ENCODE measurements at places on chromosomes 1 and 21.
A peak's percentile ranks its signal among the peaks of the same experiment; 100 is the strongest.

DNA sequence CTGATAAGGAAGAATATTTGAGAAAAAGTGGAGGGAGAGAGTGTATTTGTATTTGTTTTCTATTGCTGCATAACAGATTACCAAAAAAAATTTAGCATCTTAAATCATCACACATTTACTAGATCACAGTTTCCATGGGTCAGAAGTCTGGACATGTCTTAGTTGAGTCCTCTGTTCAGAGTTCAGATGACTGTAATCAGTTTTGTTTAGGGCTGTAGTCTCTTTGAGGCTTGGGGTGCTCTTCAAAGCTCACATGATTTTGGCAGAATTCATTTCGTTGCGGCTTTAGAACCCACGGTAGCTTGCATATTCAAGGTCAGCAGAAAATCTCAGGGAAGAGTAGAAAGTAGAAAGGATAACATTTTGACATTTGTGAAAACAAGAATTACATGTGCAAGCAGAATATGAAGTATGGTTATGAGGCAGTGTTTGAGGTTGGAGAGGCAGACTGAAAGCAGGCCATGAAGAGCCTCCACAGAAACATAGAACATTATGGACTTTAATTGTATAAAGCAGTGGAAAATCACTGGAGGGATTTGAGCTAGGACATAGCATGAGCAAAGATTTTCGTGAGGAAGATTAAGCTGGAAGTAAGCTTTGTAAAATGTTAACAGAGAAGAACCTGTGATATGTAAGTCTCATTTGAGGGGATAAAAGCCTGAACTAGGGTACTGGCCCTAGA is 110.6 kb upstream of the GPR52 start:
- DNase-seq, result no peak

DNA sequence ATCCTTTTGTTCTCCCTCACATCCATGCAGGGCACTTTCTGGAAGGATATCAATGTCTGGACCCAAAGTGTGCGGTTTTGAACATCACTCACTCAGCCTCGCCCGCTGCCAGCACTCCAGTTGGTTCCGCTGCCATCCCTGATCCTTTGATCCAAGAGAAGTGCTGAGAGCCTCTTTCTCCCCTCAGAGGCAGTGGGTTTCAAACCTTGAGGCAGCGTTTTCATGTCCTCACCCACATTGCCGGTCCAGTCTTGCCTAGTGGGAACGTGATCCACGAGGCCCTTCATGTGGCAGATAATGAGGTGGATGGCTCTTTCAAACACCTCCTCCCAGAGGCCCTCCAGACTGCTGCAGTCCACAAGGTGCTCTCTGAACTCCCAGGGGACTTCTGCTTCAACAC is 122.2 kb downstream of the ACTL8 start:
- DNase-seq, result no peak

GRCh38 chr1:199404976-199405375 is 622.5 kb upstream of the NR5A2 start:
- DNase-seq, result no peak

GRCh38 chr1:61392409-61393242 is 310.3 kb downstream of the NFIA start:
- no peak for DNase-seq

GRCh38 chr1:55423376-55423775 is 208.2 kb upstream of the USP24 start:
- no peak for DNase-seq

DNA sequence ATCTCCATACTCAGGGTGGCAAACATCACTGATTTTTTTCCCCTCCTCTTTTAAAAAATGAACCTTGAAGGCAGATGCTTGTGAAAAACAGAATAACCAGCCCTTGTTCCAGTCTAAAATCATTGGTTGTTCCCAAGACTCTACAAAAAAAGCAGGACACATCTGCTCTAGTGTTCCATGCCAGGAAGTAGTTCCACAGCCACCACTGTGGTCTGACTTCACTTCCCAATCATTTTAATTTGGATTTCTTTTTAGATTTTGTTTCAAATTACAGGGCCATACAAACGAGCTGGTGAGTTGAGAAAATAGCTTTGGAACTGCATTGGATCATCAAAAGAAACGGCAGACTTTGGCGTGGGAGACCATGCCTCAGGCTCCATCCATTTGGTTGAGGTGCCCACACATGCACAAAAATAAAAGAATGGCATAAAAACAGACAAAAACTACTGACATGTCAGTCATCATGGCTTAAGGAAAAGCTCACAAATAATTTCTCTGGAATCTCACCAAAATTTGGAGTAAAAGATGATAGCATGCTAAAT is 210.0 kb downstream of the GABPA start:
- DNase-seq, result no peak

GRCh38 chr1:152960452-152961044 is 9.9 kb upstream of the SPRR4 start:
- DNase-seq, result no peak

DNA sequence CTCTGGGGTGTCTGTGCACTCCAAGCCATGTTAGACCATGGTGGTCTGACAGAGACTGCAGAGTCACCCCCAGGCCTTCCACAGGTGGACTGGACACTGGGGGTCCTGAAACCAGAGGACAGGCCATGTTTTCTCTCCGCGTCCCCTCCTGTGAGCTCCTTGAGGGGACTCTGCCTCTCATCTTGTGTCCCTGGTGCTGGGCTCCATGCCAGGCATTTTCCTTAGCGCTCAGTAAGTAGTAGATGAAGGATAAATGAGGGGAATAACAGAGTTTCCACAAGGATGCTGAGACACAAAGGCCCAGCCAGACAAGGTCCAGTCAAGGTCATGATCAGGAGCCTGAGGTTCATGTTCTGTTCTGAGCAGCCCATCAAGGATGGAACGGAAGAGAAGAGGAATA is 57.4 kb downstream of the FAM163A start:
- DNase-seq, result no peak

DNA sequence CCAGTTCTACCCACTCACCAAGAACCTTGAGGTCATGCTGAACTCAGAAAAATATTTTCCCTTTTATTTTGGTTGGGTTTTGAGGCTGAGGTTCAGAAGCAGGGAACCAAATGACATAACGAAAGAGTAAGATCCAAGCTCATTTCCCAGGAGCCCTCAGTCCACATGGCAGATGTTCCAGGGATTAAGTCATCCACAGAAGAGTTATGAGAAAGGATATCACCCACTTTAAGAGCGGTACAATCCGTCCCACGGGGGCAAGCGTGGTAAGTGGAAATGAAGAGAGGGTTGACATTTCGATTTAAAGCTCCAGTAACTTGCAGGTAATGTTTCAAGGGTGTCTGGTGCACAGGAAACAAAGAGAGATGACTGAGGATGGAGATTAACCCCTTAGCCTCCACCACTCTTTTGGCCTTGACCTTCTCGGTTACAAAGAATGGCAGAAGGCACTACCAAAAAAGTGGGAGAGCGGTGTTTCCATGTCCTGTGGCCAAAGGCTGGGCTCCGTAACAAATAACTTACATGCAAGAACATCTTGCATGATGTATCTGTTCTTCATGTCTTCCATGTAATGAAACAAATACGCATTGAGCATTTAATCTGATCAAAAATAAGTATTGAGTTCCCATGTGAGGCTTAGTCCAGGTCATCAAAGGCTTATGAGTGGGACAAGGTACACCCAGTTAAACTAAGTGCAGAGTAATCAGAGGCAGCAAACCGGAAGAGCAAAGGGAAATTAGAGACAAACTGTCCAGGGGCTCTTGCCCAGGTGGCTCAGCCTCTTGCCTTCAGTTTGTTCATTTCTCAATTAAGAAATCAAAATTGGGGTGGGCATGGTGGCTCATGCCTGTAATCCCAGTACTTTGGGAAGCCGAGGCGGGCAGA is 241.4 kb downstream of the TOMM20 start:
- no peak for DNase-seq

DNA sequence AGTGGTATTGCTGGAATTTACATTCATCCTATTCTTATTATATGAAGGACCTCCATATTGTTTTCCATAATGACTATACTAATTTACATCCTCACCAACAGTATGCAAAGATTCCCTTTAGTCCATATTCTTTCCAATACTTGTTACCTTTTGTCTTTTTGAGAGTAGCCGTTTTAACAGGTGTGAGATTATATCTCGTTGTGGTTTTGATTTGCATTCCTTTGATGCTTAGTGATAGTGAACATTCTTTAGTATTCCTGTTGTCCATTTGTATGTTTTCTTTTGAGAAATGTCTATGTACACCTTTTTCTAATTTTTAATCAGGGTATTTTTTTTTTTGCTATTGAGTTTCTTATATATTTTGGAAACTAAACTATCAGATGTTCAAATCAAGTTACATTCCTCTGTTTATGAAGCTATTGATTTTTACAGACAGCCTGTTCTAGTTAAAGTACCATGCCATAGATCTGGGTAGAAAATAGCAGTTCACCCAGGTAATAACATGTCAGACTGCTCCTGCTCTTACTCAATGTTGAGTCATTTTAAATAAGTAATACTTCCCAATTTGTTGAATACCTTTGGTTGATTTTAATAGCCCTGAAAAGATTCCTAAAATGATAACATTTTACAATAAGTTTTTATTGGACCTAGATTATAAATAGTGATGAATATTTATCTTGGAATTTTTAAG is 1108.7 kb downstream of the NCAM2 start:
- DNase-seq, result no peak

DNA sequence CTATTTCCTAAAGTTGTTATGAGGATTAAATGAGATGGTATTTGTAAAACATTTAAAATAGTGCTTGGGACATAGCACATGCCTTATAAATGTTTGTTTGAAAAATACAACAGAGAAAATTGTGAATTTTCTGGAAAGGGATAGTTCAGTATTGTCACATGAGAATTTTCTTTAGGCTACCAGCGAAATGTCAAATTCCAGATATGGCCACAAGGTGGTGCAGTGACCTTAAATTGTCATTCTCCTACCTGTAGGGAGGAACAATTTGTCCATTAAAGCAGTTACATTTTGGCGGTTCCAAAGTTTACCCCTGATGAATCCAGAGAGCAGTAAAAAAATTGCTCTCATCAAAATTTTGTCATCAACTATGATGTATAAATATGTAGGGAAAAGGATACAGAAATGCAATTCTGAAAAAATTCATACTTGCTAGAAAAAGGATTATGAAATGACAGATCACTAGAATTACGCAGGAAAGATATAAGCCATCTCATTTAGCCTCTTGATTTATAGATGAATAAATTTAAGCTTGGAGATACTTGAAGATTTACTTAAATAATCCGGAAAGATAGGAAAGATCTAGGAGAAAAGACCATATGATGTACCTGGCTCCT is 50.2 kb upstream of the TSHB start:
- DNase-seq, result peak; percentile 23

DNA sequence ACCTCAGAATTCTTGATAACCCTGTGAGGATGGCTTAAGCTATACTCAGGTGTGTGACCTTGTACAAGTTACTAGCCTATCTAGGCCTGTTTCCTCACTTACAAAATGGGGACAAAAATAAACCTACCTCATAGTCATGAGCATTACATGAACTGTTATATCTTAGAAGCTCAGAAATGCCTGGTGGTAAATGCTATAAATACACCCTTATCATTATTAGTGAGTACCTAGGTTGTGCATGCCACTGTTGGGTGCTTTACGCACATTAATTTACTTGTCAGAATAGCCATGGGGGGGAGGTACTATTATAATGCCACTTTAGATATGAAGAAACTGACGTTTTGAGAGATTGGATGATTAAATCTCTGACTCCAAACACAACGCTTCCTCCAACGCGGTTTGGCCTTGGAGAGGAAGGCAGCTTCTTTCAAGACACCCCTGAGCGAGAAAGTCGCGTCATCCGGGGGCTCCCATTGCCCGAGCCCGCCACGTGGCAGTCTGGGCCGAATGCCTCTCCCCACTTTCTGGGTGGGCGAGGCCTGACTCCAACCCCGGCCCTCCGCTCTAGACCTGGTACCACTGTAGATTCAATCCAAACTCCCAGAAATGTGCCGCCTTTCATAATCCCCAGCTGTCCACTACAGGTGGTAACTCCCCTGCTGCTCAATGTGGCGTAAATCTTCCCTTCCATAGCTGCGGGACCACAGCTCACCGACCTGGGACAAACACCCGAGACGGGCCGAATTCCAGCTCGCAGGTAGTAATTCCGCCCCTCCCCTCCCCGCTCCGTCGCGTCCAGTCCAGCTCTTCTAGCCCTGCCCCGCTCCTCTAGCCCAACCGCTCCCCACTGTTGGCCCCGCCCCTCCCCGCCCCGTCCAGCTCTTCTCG is 771 bp upstream of the RAD54L start:
- peak; percentile 54 for DNase-seq

DNA sequence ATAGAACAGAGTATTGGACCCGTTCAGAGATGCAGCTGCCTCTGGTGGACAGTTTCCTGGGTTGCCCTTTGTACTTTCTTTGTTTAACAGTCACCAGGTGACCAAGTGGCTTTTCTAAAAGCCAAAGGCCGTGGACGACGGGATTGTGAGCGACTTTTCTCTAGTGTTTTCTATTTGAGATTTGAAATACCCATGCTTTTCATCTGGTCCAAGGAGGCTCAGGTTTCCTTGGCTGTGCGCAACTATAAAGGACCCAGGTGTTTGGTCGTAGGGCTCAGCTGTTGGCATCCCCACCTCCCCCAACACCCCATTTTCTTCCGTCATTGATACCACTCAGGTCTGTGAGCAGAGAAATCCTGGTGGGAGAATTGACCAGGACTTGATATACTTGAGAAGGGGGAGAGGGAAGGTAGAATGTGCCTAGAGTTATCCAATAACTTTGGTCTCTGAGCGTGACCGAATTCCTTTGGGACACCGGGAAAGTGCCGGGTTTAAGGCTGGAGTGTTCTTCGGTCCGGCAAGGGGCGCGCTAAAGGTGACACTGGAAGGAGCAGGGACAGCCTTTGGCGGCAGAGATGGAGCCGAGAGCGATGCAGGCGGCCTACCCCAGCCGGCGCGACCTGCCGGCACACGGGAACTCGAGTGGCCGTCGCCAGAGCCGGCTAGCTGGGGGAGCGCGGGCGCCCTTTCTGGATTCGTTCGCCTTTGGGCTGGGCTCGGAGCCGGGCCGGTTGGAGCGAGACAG is 83.4 kb upstream of the BMP8A start:
- DNase-seq, result no peak

DNA sequence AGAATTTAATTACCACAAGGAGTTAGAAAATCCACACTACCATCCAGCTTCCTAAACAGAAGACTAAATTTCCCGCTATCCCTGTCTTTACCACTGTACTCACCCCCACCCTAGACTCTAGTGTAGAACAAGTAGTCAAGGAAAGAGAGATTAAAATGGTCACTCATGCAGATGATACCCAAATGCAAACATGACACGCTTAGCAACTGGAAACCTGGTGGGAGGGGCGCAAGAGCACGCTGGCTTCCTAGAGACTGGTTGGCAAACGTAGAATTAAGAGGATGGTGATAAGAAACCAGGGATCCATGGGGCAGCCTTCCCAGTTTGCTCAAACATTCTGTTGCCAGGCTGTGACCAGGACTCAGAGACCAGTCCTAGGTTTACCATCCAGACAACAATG is 9.9 kb upstream of the LDLRAD1 start:
- DNase-seq, result no peak

- DNase-seq, result no peak
Observed at GRCh38 chr1:41356752-41357151, 4.5 kb upstream of the FOXO6 start.

DNA sequence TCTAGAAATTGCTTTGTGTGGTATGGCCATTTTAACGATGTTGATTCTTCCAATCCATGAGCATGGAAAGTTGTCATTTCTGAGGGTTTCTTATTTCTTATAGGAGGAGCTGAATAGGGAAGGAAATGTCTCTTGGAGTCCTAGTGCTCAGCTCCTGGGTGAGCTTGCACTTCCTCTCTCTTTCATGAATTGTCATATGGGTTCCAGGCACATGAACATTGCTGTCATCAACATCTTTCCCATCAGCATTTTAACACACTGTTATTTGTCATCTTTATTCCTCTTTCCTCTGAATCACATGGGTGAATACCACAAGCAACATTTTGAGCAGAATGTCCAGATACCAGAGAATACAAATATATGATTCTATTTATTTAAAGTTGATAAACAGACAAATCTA is 23.4 kb downstream of the SLAMF6 start:
- no peak for DNase-seq

GRCh38 chr1:207414606-207415108 is 39.5 kb upstream of the CR2 start:
- no peak for DNase-seq
